ENCODE measurements at places on chromosomes 2 and 18. TPM values are rescaled to one million over a fixed set of nuclear protein-coding genes. Genes with fewer than 3 reads are reported as not detected.

The GRP gene
- not detected for total RNA-seq

The NAT8 gene
- total RNA-seq, result not detected

The ANKZF1 gene
- 17.8 TPM for total RNA-seq

The CFAP221 gene
- total RNA-seq, result 0.40 TPM

The ARHGAP25 gene
- total RNA-seq, result 0.23 TPM

The INHBB gene
- 25.0 TPM for total RNA-seq

All from A549 treated with ZK216348 at 1 μM for 4 hours (cell line).